Stimulated activated CD4-positive, alpha-beta T cell treated with anti-CD3 and anti-CD28 coated beads, Interleukin-12 subunit alpha, Interleukin-12 subunit beta, amount 100 ng/mL, for 4 hours (primary cell): ENCODE measurements at places on chromosomes 4 and X.

DNA sequence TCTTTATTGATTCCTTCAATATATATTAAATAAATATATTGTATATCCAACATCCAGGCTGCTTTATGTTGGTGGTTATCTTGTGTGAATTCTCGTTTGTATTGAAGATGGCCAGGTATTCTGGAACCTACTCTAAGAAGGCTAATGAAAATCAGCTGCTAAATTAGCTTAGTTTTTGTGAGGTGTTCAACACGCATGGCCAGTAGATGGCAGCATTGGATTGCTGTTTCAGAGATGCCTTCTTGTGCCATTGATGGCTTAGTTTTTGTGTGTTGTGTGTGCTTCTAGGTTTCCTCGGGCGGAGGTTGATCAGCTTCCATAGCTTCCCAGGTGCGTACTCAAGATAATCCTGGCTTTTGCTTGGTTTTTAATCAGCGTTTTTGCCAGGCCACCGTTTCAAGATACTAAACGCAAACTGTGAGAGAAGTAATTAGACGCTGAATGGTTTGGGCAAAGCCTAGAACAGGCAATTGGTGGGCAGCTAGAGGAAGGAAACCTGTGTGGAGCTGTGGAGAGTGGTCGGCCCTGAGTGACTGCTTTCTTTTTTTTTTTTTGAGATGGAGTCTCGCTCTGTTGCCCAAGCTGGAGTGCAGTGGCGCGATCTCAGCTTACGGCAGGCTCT, 15.1 kb downstream of the NOCT start:
- peak; percentile 48 for DNase-seq

DNA sequence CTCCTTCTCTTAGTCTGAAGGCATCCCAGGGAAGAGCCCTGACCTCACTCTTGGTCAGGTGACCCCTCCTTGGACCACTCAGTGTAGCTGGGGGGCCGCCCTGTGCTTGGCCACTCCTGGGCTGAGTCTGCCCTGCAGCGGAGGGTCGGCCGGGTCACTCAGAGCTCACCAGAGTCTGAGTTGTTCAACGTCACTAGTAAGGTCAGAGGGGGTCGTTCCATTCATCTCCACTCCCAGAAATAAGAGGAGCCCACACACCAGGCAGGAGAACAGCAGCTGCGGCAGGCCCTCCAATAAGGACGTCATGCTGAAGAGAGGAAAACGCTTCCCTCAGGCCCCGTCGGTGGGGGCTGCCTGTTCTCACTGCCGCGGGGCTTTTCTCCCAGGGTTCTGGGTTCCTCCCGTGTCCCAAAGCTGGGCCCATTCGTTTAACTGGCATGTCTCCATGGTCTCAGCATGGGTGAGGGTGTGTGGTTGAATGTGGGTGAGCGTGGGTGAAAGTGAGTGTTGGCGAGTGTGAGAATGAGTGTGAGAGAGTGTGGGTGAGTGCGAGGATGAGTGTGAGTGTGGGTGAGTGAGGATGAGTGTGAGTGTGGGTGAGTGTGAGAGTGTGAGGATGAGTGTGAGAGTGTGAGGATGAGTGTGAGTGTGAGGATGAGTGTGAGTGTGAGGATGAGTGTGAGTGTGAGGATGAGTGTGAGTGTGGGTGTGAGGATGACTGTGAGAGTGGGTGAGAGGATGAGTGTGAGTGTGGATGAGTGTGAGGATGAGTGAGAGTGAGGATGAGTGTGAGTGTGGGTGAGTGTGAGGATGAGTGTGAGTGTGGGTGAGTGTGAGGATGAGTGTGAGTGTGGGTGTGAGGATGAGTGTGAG, 47.7 kb downstream of the ING2 start:
- DNase-seq: no peak

DNA sequence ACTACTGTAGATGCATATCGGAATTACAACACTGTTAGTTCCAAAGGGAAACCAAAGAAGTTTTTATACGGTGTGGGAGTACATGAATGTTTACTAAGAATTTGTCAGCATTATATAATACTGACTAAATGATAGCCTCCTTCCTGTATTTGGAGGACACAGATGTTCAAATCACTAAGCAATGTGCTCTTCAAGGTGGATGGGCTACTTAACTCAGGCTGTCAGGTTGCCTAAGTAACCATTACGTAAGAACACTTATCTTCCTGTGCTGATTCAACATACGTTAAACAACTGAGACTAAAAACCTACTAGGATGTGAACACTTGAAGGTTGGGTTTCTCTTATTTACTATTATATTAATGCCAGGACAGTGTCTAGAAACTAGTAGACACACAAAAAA, 81.9 kb upstream of the HPGD start:
- no peak for DNase-seq

GRCh38 chrX:40154853-40155588, 57.3 kb upstream of the BCOR start:
- no peak for DNase-seq

- DNase-seq: no peak
Measured at GRCh38 chr4:130359542-130359941, 1263.6 kb downstream of the C4orf33 start.

- DNase-seq: no peak
Measured at GRCh38 chrX:74434336-74434735, 13.0 kb downstream of the SLC16A2 start.

DNA sequence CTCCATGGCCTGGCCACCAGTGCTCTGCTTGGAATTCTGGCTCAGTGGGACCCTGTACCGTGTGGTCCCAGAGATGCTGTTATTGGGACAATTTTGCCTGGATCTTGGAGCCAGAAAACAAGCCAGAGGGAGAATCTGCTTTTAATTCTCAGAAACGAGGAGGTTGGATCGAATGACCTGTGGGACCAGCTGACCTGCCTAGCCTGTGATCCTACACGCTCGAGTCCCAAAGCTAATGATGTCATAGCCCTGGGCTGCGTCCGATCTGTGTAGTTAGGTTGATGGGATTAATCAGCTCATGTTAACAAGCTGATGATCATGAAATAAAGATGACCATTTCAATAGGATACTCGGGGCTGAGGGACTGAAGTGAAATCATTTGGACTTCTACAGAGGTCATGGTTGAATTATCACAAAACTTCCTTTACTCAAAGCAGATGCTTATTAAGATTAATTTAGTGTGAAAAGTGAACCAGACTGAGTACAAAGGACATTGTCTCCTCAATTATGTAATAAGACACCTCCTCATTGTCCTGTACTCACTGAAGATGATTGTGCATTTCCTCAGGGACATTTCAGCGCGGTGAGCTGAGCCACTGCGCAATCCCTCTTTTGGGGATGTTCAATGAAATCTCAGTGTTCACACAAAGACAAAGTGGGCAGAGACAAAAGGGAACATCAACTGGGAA, 51.9 kb upstream of the STX18 start:
- DNase-seq: no peak

GRCh38 chr4:108940149-108940548, 177.3 kb upstream of the ETNPPL start:
- no peak for DNase-seq

DNA sequence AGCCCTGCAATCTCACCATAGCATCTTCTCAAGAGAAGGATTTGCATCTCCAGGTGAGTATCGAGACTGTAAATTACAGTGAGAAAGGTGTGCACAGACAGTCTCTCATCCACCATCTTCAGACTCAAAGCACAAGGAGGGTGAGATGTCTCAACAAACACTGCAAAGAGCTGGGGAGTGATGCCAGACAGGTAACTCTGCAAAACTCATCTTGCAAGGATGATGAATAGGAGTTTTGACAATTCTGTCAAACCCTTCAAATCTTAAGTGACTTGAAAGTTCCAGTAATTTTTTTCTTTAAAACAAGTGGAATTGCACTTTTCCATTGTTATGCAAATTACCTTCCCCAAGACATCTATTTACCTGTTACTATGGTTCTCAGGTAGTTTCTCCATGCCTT, 277.2 kb upstream of the VCX3A start:
- DNase-seq: no peak

- no peak for DNase-seq
Measured at GRCh38 chrX:70253377-70254062, 6.5 kb downstream of the P2RY4 start.

GRCh38 chrX:17527922-17528321, 152.9 kb downstream of the NHS start:
- DNase-seq: no peak

DNA sequence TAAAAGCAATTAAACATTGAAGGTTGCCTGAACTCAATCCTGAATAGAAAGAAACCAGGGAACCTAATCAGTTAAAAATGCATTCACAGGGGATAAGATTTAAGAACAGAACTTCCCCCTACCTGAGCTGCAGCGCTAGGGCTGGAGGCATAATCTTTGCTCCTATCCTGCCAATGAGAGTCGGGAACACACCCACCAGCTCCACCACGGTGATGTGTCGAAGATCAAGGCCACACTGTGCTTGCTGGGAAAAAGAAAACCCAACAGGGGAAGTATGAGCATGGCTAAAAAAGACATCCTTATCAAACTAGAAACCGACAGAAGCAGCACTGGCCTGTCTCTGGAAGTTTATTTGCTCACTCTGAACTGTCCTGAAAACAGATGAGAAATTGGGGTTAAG, 66.3 kb downstream of the SRPX start:
- no peak for DNase-seq

DNA sequence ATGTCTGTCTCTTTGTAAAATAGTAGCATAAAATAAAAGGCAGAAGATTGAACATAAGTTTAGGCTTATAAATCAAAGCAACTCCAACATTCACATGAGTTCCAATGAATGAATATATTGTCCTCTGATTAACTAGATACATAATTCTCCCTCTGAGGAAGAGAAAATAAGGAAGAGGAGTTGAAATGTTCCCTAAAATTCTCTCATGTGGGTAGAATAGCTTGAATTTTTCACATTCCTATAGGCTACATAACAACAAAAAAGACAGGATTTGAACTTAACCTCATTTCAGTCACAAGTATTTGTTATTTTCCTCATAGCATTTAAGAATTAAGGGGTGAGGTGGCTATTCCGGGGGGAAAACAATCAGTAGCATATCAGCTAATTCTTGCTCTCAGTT, 462.4 kb upstream of the NDST4 start:
- no peak for DNase-seq

DNA sequence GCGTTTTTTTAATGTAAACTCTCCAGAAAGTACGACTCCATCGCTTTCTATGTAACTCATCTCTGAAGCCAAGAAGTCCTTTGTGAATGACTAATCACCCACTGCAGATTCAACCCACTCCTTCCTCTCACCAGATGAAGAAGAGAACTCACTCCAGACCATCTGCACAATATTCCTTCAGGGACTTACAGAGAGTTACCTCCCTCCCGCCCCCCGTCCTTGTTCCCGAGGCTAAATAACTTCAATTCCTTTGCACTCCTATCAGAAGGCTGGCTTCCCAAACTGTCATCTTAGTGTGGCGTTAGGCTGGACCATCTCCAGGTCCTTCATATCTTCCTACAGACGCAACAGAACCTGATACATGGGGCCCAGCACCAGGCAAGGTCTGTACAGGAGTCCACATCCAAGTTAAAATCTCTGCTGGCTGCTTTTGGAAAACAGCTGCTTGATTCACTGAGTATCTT, 82.4 kb downstream of the AFAP1 start:
- no peak for DNase-seq

DNA sequence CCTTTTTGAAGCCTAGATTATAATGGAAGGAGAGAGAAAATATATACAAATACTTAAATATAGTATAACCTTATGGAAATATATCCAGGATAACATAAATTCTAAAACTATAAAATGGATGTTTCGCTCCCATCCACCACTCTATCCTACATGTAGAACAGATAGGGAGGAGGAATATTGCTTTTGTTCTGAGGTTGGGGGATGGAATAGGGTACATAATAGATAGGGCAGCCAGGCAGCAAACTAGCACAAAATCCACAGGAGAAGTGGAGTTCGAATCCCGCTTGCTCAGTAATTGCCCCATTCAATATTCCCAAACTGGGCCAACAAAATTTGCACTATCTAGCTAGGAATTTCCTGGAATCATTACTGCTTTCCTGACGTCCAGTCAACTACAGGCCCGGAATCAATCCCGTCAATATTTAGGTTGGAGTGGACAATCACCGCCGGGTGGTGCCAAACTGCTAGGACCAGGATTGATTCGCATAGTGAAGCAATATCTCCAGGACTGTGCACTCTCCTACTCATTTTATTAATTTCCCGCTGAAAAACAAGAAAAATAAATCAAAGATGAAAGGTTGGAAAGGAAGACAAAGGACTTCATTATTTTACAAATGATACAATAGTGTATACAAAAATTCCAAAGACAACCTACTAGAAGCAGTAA, 40.4 kb upstream of the PAPSS1 start:
- no peak for DNase-seq

GRCh38 chrX:110938977-110939732, 143.5 kb upstream of the CHRDL1 start:
- no peak for DNase-seq

DNA sequence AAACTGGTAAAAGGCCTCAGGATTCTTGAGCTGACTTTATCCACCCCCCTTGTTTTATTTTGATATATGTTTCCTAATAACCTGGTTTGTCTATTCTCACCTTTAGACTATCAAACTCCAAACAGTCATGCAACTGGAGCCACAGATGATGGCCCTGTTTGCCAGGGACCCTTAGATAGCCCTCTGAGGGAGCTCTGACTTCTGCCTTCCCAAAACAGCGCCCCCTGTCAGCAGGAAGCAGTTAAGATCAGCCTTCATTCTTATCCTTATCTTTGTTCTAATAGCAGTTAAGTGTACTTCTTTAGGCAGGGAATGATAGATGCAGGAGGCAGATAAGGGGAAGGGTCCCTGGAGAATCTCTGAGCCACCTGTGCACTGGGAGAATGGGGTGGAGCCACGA, 27.5 kb upstream of the CXCL13 start:
- no peak for DNase-seq

GRCh38 chr4:89175611-89176010, 64.3 kb downstream of the TIGD2 start:
- DNase-seq: no peak

GRCh38 chrX:69285881-69286564, 120.8 kb upstream of the PJA1 start:
- DNase-seq: peak; percentile 55

DNA sequence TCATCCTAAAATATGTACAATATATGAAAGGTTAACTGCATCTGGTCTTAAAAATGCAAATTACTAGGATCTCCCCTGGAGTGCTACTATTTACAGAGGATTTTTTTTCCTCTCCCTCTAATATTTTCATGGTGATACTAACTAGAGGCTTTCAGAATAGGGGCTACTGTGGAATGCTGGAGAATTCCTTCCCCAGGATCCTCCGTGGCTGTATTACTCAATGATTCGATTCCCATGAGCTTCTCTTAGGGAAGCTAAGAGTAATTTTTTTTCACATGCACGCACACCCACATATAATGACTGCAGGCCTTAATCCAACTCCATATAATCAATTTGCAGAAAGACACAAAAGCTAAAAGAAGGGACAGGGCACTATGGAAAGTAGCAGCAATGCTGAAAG, 184.7 kb downstream of the ARHGAP6 start:
- no peak for DNase-seq

GRCh38 chrX:45771560-45772340, 571.1 kb upstream of the DIPK2B start:
- DNase-seq: peak; percentile 34

- DNase-seq: no peak
Measured at GRCh38 chr4:20254511-20255250, 3.0 kb downstream of the SLIT2 start.
